GM18507 (cell line): ENCODE measurements at places on chromosomes 7 and 10.

DNA sequence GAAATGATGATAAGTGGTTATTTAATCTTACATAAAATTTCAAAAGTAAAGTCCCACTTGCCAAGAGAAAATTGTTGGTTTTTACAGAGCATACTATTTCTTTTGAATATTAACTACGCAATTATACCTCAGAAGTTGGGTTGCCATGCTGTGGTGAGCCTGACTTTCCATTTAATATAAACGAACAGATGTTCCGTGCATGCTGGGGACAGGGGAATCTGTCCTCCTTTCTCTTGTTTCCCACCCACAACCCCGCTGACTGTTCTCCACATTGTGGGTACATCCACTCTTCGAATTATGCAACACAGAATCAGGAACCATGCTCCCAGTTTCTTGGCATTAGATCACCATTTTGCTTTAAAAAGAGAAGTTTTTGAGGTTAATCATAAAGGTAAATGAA lies 29.2 kb upstream of the RTKN2 start:
- DNase-seq, result no peak

DNA sequence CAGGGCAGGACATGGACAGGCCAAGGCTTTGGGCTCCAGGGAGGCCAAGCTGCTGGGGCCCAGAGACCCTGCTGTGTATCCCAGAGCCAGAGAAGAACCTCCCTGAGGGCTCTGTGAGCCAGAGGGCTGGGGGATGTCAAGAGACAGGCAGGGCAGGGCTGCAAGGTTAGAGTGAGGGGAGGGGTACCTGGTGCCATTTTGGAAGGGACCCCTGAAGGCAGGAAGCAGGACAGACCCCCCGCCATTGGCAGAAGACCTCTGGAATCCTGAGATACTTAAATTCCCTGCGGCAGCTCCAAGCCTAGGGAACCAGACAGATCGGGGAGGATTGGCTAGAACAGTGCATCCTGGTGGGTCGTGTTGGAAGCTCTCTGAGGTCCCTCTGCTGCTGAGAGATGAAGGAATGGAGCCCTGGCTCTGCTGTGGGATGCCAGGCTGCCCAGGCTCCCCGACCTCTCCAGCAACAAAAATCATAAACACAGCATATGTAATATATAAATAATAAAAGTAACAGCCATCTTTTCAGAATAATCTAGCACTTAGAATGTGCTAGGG lies 75.0 kb downstream of the LHPP start:
- no peak for DNase-seq

- no peak for DNase-seq
Observed at GRCh38 chr10:62582101-62582705, 208.0 kb downstream of the ZNF365 start.

DNA sequence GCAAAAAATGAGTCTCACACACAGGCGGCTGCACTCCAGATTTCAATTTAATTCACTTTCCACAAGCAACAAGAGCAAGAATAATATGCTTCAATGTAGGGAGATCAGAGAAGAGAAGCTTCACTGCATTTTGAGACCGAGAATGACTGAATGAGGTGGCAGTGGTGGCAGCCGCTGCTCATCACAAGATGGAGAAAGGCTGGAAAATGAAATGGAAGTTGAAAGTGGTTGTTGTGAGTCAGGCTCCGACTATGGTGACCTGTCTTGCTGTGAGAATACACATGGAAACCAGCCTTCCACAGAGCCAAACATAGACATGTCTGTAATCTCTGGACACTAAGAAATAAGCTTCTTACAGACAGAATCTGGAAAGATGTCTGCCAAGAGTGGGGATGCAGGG lies 499.6 kb upstream of the LRRN3 start:
- no peak for DNase-seq

GRCh38 chr7:25579778-25580075 lies 351.4 kb upstream of the NPVF start:
- no peak for DNase-seq

- no peak for DNase-seq
Observed at GRCh38 chr10:110793886-110794285, 77.8 kb upstream of the PDCD4 start.
